ENCODE measurements at places on chromosomes 6 and 20.

GRCh38 chr6:135159531-135159930 is 21.6 kb upstream of the MYB start:
- no peak for DNase-seq

GRCh38 chr6:33091957-33092356 is 16.2 kb downstream of the HLA-DPB1 start:
- no peak for DNase-seq

GRCh38 chr20:52727740-52728456 is 244.3 kb upstream of the TSHZ2 start:
- no peak for DNase-seq

DNA sequence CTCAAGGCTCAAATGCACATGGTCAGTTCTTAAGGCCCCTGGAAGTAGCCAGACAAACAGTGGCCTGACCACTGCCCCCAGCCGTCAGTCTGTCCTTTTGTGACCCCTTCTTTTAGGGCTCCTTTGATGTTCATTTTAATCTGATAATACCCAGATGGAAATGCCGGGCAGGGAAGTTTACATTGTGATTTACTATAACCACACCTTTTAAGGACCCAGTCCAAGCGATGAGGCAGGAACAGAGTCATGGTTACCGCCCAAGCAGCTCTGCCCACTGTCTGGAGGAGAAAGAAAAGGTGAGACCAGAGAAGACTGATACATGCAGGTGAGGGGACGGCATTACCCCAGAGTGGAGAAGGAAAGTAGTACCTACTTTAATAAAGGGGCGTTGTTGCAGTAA is 110.6 kb downstream of the PLEKHG1 start:
- no peak for DNase-seq

GRCh38 chr6:36130667-36131510 is 576 bp downstream of the MAPK13 start:
- no peak for DNase-seq

- DNase-seq, result no peak
These were observed 308.2 kb downstream of the FARS2 start for GRCh38 chr6:5569491-5569890.

GRCh38 chr6:40963019-40963418 is 76.0 kb downstream of the UNC5CL start:
- no peak for DNase-seq

DNA sequence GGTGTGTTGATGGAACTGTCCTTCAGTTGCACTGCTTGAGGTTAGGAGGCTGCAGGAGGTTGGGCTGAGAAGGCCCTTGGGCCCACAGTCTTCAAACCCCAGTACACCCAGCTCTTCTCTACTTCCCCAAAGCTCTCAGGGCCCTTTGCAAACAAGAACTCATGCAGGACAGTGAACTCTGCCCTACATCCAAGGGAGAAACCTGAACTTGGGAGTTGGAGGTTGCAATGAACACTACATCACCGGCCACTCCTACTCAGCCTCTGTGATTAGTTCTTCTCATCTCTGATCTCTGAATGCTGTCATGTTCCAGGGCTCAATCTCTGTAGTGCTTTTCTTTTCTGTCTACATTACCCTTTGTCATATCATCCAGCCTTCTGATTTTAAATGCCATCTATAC is 148.5 kb upstream of the PDE7B start:
- DNase-seq, result no peak

- peak; percentile 5 for DNase-seq
These were observed 687 bp downstream of the SLC35A1 start for GRCh38 chr6:87473419-87473903.

GRCh38 chr20:52083627-52084232 is 107.8 kb downstream of the ZFP64 start:
- DNase-seq, result peak; percentile 44

DNA sequence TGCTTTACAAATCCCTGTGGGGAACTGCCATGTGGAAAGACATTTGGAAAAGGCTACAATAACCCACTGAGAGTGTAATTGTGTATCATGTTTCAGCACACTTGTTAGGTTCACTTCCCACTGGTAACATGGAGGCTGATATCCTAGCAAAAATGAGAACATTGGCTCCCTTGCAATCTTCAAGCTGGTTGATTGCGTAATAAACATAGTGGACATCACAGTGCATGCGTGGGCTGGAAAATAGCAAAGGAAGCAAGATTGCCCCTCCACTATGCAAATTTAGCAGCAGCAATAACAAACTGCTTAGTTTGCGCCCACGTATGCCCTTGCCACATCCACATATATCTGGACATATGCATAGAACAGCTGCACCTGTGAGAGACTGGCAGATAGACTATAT is 410.2 kb downstream of the MEI4 start:
- DNase-seq, result no peak

DNA sequence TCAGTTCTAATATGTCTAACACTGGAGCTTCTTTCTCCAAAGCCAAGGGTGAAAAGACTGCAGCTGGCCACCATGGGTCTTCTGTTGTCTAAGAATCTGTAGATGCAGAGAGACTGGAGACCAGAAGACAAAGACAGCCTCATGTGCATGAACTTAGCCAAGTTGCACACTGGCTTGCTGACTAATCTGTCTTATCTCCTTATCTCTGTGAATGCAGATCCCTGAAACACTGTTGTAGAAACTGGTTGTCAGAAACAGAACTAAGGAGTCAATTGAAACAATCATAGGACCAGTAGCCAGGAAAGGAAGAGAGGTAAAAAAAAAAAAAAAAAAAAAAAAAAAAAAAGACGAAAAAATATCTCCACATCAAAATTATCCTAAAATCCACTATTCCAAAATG is 109.7 kb downstream of the BFSP1 start:
- no peak for DNase-seq

GRCh38 chr20:57614490-57615444 is 5.5 kb downstream of the ZBP1 start:
- DNase-seq, result no peak

DNA sequence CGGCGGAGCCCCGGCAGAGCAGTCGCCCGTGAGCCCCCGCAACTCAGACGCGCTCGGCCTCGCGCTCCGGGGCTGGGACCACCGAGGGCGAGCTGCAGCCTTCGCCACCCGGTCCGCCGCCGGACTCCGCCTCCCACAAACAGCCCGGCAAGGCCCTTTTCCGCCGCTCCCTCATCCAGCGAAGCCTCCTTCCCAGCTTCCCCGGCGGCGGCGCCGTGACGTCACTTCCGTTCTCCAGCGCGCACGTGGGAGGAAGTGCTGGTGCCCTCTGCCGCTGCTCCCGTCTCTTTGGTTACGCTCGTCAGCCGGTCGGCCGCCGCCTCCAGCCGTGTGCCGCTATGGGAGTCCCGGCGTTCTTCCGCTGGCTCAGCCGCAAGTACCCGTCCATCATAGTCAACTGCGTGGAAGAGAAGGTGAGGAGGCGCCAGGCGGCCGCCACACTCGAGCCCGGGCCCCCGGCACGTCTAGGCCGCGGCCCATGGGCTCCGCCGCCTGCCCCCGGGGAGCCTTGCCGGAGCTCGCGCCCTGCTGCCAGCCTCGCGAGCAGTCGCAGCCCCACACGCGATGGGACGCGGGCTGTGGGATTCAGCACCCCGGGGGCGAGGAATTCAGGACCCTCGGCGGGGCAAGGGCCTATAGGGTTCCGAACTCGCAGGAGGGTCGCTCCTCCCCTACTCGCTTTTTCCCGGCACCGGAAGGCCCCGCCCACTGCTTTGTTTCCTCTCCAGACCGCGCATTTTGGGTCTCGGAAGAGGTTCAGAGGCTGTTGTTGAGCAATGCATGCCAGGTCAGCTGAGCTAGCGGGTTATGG is at the start of gene XRN2:
Gene XRN2, plus strand, starts transcription at position 271 of the 811 bp plus-strand sequence. Its CDS starts 68 bp downstream, at position 339.
- peak; percentile 86 for DNase-seq

DNA sequence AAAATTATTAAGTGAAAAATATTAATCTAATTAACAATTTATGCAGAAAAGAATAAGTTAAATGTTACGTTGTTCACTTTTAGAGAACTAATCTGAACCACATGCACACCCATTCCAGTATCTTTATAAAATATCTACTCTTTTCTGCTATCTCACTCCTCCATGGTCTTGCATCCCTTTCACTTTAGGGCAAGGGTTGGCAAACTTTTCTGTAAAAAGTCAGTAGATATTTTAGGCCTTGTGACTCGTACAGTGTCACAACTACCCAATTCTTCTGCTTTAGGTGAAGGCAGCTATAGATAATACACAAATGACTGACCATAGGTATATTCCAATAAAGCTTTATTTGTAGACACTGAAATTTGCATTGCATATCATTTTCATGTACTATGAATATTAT is 39.7 kb upstream of the SUPT3H start:
- DNase-seq, result no peak

- no peak for DNase-seq
These were observed 169.5 kb downstream of the SLC24A3 start for GRCh38 chr20:19381947-19382346.

DNA sequence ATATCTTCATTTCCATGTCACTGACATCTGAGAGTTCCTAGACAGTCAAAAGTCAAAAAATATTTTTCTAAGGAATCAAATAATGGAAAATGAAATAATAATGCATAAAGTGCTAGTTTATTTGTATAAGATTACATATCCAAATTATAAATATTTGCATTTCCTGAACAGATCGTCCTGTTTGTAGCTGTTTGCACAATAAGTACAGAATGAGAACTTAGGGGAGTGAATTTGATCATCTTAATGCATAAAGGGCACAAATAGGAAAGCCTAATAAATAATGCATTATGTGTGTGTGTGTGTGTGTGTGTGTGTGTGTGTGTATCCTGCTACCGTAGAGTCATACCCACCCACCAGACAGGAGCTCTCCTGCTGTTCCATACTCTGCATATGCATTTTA is 521.0 kb upstream of the EPHA7 start:
- no peak for DNase-seq

DNA sequence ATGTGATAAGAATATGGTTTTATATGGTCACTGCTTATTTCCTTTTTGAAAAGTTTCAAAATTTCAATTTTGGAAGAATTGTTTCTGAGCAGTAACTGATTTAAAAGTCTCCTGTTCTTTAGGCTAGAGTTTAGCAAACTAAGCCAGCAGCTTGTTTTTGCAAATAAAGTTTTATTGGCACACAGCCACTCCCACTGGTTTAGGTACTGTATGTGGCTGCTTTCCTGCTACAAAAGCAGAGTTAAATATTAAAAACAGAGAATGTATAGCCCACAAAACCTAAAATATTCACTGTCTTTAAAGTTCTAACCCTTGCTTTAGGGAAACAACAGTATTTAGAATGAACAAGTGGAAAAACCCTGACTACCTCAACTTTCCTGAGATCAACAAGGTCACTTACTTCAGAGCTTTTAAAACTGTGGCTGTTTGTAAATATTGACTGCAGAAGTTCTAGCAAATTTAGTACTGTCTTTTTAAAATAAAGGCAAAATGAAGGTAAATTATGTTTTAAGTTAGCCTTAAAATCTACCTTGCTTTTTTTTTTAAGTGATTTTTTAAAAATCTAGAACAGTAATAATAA is 104.1 kb downstream of the B3GAT2 start:
- no peak for DNase-seq

GRCh38 chr6:124881898-124882578 is 80.2 kb upstream of the RNF217 start:
- no peak for DNase-seq

DNA sequence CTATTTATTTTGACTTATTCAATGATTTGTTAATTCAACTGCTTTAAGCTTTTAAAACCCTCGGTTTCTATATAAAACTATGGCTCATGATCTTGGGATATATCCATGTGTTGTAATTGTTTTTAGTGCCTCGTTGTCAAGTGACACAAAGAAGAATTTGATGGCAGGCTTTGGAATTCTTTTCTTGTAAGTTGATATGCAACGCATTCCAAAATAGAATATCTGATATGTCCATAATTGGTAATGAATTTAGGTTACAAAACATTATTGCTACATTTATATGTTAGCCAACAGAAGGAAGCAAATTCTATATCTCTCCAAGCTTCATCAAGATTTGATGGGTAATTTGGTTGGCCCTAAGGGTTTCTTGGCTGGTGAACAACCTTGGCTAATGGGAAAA is 220.4 kb upstream of the RIMS1 start:
- no peak for DNase-seq

DNA sequence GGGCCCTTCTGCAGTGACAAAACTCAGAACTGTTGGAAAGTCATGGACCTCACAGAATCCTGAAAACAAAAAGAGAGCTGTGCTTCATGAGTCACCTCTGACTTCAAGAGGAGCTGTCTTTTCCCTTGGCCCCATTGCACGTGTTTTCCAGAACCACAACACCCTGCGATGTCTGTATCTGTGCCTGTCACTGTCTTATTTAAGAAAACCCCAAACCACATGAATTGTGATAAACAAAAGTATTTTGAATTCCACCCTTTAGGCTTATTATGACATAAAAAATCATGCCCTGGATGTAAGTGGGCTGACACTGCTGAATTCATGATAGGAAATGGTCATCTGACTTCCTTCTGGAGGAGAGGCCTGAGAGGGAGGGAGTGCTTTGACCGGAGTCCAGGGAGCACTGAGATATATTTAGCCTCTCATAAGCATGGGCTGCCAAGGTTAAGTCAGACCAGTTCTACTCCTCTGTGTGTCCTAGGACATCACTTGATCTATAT is 96.4 kb upstream of the DUSP22 start:
- no peak for DNase-seq

DNA sequence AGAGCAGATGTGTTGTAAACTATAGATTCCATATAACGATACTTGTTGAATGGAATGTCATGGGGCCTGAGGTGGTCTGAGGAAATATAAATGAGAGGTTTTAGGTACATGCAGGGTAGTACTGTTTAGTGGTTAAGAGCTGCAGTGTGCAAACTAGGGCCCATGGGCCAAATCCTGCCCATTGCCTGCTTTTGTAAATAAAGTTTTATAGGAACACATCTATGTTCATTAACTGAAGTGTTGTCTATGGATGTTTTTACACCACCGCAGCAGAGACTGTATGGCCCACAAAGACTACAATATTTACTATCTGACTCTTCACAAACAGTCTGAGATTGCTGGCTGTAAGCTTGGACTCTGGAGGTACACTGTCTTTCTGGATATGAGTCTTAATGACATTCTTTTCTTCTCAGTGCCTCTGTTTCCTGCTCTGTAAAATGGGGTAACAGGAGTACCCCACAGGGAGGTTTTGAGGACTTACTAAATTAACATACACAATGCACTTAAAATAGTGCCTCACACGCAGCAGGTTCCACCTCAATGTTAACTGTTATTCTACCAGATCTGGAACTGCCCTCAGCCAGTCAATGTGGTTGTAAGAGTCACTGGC is 12.5 kb downstream of the GCM1 start:
- no peak for DNase-seq

Data from H54 (cell line).